ENCODE measurements at places on chromosomes 12 and 14.

GRCh38 chr14:72822946-72823611 lies 70.8 kb downstream of the DPF3 start:
- DNase-seq: no peak

- DNase-seq: no peak
Observed at GRCh38 chr12:132190012-132190755, 45.9 kb downstream of the NOC4L start.

DNA sequence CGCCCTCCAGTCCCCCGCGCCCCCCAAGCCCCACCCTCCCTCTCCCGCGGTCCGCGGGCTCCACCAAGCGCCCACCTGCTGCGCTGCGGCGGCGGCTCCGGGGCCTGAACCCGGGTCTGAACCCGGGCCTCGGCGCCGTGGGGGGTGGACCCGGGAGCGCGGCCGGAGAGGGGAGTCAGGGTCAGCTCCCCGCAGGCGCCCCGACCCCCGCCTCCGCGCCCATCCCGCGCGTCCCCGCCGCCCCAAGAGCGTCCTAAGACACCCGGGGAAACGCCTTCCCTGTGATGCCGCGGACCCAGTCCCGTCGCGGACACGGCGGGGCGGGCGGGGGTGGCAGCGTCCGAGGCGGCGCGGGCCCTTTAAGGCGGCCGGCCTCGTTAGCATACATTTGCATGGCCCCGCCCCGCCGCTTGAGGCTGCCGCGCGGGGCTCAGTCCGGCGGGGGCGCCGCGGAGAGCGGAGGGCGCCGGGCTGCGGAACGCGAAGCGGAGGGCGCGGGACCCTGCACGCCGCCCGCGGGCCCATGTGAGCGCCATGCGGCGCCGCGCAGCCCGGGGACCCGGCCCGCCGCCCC lies at the start of gene MMP17:
TSS of gene MMP17 (plus strand) at position 433 of the 574 bp plus-strand sequence. CDS start at position 535, 102 bp downstream.
- DNase-seq: peak; percentile 25

DNA sequence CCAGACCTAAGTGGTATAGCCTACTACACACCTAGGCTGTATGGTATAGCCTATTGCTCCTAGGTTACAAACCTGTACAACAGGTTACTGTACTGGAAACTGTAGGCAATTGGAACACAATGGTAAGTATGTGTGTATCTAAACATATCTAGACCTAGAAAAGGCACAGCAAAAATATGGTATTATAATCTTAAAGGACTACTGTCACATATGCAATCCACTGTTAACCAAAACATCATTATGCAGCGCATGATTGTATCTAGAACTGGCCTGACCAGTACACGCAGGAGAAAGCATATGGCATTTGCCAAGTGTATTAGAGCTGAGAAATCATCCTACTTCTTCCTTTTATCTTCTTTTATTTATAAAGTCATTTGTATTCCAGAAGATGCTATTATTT lies 75.5 kb downstream of the SLC8A3 start:
- no peak for DNase-seq

DNA sequence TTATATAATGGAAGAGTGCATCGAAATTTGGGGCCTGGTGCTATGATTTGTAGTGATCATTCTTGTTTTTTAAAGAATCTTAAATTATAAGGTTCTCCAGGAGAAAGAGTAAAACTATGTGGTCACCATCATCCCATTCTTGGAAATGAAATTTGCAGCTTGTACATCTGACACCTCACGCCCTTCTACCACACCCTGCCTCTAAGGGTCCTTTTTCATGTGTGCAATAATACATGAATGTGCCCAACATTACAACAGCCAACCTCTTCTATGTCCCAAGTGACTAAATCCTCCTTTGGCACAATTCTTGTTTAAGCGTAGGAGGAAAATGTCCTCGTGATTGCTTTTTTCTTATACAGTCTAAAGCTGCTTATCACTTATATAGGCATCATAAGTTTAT lies 636.5 kb upstream of the NOVA1 start:
- no peak for DNase-seq

DNA sequence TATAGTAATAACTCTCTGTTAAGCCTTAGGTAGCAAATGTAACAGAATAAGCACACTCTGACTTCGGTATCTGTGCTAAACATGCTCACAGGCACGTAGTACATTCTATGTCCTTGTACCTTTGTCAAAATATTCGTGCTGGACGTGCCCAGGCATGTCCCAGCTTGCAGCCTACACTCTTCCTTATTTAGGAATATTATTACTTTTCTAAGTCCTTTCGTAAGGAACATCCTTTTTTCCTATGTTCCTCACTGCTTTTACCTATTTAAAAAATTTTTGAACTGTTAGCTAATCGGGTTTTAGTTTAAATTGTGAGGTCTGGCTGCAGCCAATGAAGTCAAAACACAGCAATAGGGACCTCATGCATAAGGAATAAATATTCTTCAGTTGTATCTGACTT lies 24.1 kb upstream of the UBC start:
- no peak for DNase-seq

- DNase-seq: no peak
Observed at GRCh38 chr12:50745861-50746260, 18.0 kb upstream of the ATF1 start.

- no peak for DNase-seq
Observed at GRCh38 chr14:80942191-80942600, 658 bp upstream of the CEP128 start.

- no peak for DNase-seq
Observed at GRCh38 chr14:62491146-62491545, 554.1 kb downstream of the KCNH5 start.

- DNase-seq: no peak
Observed at GRCh38 chr14:30903285-30904124, 29.1 kb downstream of the COCH start.

GRCh38 chr12:15979096-15980092 lies 68.3 kb downstream of the DERA start:
- no peak for DNase-seq

GRCh38 chr12:77947746-77948145 lies 117.1 kb downstream of the NAV3 start:
- no peak for DNase-seq

DNA sequence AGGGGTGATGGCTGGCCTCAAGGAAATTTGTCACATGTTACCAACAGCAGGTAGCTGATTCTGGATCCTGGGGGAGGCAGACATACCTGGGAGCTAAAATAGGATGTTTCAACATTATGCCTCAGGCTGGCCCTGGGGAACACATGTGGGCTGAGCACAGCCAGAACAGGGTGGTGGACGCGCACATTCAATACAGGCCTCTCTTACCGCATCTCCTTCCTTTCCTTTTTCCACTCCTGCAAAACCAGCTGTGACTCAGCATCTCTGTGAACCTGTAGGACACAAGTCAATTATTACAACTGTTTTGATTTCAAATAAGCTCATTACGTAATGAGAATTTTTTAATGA lies 61.0 kb downstream of the NT5DC3 start:
- DNase-seq: no peak

- DNase-seq: no peak
Observed at GRCh38 chr12:124495194-124495983, 72.0 kb downstream of the NCOR2 start.

- no peak for DNase-seq
Observed at GRCh38 chr12:120971299-120972180, 6.8 kb upstream of the HNF1A start.

- DNase-seq: no peak
Observed at GRCh38 chr12:98149270-98149669, 366.1 kb upstream of the TMPO start.

GRCh38 chr12:18261906-18262305 lies 588 bp downstream of the PIK3C2G start:
- no peak for DNase-seq

- no peak for DNase-seq
Observed at GRCh38 chr14:75439989-75440388, 12.2 kb downstream of the JDP2 start.

GRCh38 chr12:111439657-111440151 lies 34.0 kb downstream of the SH2B3 start:
- no peak for DNase-seq

DNA sequence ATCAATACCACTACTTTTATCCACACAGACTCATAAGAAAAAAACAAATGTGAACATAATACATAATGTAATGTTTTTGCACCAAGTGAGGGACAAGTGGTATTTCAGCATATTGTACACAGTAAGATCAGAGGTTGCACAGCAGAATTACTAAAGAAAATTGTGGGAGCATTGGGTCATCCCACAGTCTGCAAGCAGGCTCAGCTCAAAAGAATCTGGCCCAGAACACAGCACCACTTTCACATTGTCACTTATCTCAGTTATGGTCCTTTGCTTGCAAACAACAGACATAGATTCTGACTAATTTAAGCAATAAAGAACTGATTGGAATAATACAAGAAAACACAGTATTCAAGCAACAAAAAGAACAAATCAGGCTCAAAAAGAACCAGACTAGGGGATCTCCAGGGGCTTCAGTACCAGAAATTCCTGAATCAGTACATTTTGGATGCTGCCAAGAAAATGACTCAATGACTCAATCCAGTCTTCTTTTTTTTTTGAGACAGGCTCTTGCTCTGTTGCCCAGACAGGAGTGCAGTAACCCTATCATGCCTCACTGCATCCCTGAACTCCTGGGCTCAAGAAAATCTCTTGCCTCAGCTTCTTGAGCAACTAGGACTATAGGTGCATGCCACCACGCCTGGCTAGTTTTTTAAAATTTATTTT lies 42.9 kb upstream of the EEA1 start:
- DNase-seq: no peak

GRCh38 chr12:19435831-19436497 lies 3.3 kb upstream of the AEBP2 start:
- DNase-seq: no peak

GRCh38 chr12:92471551-92471950 lies 231.2 kb upstream of the PLEKHG7 start:
- no peak for DNase-seq

DNA sequence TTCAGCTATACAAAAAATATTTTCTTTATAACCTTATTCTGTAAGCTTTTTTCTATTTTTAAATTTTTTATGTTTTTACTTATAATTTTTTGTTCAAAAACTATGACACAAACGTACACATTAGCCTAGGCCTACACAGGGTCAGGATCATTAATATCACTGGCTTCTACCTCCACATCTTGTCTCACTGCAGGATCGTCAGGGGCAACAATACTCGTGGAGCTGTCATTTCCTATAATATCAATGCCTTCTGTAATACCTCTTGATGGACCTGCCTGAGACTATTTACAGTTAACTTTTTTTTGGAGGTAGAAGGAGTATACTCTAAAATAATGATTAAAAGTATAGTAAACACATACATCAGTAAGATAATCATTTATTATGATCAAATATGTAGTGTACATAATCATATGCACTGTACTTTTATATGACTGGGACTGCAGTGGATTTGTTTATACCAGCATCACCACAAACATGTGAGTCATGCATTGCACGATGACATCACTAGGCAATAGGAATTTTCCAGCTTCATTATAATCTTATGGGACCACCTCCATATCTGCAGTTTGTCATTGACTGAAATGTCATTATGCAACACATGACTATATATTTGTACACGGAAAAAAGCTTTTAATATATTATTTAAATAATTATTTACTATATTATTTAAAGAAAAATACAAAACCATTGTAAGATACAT lies 18.5 kb upstream of the PMCH start:
- no peak for DNase-seq

GRCh38 chr12:80936642-80937390 lies 918 bp downstream of the LIN7A start:
- no peak for DNase-seq

DNA sequence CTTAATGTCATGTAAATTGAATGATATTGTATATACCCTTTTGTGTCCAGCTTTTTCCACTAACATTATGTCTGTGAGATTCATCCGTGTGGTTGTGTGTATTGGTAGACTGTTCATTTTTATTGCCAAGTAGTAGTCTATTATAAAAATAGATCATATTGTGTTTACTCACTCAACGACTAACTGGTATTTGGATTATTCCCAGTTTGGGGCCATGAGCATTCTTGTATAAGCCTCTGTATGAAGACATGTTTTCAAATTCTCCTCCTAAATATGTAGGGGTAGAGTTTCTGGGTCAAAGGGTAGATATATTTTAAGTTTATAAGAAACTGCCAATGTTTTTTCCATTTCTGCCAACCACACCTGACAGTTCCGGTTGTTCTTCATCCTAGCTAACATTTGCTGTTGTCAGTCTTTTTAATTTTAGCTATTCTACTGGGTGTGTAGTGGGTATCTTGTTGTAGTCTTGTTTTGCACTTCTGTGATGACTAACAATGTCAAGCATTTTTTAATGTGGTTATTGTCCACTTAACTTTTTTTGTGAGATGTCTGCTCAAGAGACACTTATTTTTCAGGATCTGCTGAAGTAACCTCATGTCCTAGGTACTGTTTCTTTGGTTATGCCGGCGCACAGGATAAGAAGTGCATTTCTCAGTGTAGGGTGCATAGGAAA lies 93.2 kb downstream of the DACT1 start:
- no peak for DNase-seq

GRCh38 chr14:100142073-100143040 lies 17.1 kb downstream of the DEGS2 start:
- DNase-seq: no peak

GRCh38 chr12:5612556-5613410 lies 180.9 kb downstream of the NTF3 start:
- no peak for DNase-seq

DNA sequence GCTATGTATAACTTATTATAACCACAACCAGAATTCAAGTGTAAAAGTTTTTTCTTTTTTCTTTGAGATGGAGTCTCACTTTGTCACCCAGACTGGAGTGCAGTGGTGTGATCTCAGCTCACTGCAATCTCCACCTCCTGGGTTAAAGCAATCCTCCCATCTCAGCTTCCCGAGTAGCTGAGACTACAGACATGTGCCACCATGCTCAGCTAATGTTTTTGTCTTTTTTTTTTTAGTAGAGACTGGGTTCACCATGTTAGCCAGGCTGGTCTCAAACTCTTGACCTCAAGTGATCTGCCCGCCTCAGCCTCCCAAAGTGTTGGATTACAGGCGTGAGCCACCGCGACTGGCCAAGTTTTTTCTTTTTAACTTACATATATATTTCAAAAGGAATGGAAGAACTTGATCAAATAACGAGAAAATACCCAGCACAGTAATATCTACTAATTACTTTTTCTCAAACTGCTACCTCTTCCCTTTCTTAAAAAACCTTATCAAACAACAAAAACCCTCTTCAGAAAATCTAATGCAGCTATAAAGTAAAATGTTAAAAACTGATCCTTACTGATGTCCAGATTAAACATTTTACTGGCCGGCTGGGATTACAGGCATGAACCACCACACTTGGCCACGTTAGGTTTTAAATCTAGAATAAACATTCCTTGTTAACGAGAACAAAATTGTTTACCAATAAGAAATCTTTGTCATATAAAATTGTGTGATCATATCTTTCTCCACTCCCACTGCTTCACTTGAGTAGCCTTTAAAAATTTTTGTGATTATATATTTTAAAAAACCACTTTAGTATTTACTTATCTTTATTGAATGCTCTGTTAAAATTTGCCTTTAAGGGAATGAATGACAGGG lies 41.3 kb upstream of the WDR89 start:
- DNase-seq: no peak

- DNase-seq: no peak
Observed at GRCh38 chr12:30962047-30962446, 35.5 kb downstream of the TSPAN11 start.

DNA sequence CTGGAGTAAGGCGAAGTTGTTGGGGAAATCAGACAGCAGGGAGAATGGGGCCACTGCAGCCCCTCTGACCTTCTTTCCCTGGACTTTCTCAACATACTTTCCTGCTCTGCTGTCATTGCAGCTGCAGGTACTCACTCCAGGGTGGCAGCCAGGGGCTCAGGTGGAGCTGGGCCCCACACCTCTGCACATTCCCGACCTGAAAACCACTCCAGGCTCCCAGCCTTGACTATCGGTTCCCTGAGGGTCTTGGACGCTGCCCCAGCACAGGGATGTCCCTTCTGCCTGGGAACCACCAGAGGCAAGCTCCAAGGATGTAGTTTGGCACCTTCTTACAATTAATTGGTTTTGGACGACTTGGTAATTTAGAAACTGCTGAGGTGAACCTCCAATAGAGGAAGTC lies 24.8 kb upstream of the CAPRIN2 start:
- DNase-seq: no peak
